ENCODE measurements at places on chromosomes 13 and 19.

- no peak for DNase-seq
These were observed 30.7 kb downstream of the ZNF793 start for GRCh38 chr19:37537391-37537947.

DNA sequence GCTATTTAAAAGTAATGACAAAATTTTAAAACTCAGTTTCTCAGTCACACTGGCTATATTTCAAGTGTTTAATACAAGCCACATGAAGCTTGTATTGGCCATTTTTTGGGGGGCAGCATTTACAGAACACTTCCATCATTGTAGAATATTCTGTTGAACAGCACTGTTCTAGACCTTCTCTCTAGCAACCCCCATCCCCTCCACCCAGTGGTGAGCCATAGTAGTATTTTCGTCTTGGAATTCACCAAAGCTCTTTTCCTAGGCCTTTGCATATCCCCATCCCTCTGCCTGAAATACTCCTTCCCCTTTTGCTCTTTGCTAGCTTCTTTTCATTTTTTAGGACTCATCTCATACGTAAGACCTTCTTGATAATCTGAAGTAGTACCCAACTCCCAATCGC is 99.5 kb downstream of the ZC3H13 start:
- no peak for DNase-seq

DNA sequence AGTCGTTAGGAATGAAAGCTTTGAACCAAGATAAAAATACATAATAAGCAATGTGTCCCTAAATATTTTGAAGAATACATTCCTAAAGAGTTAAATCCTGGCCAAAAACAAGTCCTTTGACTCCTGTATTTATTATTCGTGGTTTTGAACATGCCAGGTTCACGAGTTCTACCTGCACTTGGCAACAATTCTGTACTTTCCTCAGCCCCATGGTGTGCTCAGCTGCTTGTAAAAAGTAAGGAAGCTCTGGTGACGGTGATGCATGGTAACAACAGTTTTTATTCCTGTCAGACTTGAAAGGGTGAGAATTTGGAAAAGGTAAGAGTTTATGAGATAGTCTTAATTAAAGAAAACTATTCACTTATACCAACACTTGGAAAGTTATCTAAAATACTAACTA is 95.0 kb upstream of the KLF12 start:
- DNase-seq: no peak

DNA sequence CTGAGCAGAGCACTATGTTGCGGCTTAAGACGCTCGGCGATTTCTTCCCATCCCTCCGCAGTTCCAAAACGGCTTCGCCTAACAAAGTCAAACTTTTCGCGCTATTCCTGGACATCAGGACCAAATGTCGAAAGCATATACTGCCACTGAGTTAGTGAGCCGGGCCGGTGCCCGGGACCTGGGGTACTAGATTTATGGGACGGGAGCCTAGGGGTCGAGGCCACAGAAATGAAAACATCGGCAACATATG is 699 bp downstream of the RCBTB2 start:
- DNase-seq: no peak

GRCh38 chr19:9076901-9077300 is 10.0 kb upstream of the OR1M1 start:
- no peak for DNase-seq

DNA sequence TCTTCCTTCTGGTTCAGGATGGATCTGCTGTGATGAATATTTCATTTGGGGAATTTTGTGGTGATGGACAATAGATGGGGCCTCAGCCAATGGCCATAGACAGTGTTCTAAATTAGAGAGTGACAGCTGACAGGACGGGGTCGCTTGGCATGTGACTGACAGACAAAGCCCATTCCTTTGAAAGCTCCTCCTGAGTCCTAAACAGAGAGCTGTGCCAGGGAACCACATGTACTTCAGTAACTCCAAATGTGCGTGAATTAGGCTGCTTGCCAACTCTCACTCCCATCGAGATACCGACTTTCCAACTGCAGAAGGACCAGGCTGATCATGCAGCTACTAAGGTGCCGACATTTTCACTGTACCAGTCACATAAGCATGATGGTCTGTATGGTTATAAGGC is 187.7 kb downstream of the SHISA2 start:
- DNase-seq: no peak

- DNase-seq: no peak
These were observed 44.5 kb downstream of the ACTN4 start for GRCh38 chr19:38691938-38692457.
